ENCODE measurements at places on chromosomes 11 and 22. TPM values are rescaled to one million over a fixed set of nuclear protein-coding genes. Genes with fewer than 3 reads are reported as not detected.

NRIP3 gene
- 0.04 TPM for polyA plus RNA-seq

GLB1L2 gene
- polyA plus RNA-seq: 6.9 TPM

PLEKHA7 gene
- polyA plus RNA-seq: 21.3 TPM

BCO2 gene
- polyA plus RNA-seq: 10.0 TPM

PTPRCAP gene
- 13.1 TPM for polyA plus RNA-seq

LMNTD2 gene
- 24.2 TPM for polyA plus RNA-seq

OR2AG1 gene
- not detected for polyA plus RNA-seq

RFPL2 gene
- polyA plus RNA-seq: 1.5 TPM

OR51I1 gene
- polyA plus RNA-seq: not detected

WT1 gene
- polyA plus RNA-seq: 0.53 TPM

DNA sequence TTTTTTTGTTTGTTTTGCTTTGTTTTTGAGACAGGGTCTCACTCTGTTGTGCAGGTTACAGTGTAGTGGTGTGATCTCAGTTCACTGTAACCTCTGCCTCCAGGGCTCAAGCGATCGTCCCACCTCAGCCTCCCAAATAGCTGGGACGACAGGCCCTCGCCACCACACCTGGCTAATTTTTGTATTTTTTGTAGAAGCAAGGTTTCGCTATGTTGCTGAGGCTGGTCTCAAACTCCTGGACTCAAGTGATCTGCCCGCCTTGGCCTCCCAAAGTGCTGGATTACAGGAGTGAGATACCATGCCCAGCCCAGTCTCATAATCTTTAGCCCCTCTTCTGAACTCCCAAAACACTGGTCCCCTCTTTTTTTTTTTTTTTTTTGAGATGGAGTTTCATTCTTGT is 50.6 kb downstream of the KCNJ4 start:
- DNase-seq: no peak

- no peak for DNase-seq
Observed at GRCh38 chr11:41431784-41432183, 27.7 kb downstream of the LRRC4C start.

GRCh38 chr11:22165759-22166513 is 26.9 kb upstream of the ANO5 start:
- DNase-seq: no peak

DNA sequence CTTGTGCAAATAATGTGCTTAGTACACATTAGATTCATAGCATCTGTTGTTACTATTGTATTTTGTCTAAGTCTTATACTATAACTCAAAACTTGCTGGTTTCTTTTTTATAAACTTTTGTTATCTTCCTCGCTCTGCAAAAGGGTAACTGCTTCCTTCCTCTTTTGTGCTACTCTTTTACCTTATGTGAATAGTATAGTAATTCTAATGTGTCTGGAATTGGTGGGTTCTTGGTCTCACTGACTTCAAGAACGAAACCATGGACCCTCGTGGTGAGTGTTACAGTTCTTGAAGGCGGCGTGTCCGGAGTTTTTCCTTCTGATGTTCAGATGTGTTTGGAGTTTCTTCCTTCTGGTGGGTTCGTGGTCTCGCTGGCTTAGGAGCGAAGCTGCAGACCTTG is 563.1 kb upstream of the LUZP2 start:
- DNase-seq: no peak

DNA sequence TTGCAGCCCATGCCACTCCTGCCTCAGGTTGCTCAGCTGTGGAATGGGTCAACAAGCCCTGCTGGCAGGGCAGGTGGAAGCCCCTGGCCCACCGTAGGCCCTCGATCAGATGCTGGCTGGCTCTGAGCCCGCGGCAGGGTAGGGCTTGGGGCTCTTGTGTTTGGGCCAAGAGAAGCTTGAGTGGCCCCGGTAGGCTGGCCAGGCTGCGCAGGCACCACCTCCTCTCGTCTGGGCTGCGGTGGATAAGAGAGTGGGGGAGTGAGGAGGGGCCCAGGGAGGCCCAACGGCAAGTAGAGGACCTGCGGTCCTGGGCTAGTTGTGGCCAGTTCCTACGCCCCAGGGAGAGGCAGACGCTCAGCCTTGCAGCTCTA is 115.2 kb downstream of the CEP164 start:
- no peak for DNase-seq

- DNase-seq: no peak
Observed at GRCh38 chr11:7907121-7907520, 23.9 kb downstream of the OR10A6 start.

DNA sequence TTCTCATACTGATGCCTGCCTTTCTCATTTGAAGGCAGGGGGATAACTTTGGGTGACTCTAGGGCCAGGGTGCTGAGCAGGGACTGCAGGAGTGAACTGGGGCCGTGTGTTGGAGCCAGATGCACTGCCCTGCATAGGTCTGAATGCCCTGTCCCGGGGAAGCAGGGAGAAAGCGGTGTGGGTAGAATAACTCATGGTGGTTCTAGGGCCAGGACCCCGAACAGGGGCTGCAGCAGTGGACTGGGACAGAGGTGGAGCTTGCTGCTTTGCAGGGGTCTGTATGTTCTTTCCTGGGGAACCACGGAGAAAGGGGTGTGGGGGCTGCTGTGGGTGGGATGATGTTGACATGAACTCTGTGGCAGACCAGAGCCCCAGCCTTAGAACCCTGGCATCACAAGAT is 52.9 kb downstream of the GAB4 start:
- DNase-seq: no peak

- no peak for DNase-seq
Observed at GRCh38 chr11:130519128-130519932, 70.9 kb downstream of the ADAMTS15 start.

DNA sequence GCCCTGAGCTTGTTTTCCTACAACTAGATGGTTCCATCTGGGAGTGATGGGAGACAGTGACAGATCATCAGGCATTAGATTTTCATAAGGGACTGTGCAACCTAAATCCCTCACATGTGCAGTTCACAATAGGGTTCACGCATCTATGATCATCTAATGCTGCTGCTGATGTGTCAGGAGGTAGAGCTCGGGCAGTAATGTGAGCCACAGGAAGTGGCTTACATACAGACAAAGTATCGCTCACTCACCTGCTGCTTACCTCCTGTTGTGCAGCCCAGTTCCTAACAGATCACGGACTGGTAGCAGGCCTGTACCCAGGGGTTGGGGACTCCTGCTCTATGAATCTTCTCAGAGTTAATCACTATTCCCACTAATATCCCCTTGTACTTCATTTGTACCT is 12.4 kb downstream of the AAMDC start:
- DNase-seq: no peak

- no peak for DNase-seq
Observed at GRCh38 chr11:95398437-95399112, 167.6 kb upstream of the SESN3 start.

DNA sequence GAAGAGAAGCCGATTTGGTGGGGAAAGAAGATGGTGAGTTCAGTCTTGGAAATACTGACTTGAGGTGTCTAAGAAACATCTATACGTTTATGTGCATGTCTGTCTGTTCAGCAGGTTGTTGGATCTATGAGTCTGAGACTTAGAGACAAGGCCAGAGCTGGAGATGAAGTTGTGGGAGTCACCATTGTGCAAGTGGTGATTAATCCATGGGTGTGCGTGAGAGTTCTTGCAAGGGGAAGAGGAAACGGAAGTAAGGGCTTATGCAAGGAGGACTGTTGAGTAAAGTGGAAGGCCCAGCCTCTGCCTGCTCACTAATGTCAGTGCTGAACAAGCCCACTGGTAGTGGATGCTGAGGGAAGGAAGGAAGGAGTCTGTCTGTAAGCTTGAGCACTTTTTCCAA is 9.7 kb downstream of the TMEM45B start:
- DNase-seq: no peak

DNA sequence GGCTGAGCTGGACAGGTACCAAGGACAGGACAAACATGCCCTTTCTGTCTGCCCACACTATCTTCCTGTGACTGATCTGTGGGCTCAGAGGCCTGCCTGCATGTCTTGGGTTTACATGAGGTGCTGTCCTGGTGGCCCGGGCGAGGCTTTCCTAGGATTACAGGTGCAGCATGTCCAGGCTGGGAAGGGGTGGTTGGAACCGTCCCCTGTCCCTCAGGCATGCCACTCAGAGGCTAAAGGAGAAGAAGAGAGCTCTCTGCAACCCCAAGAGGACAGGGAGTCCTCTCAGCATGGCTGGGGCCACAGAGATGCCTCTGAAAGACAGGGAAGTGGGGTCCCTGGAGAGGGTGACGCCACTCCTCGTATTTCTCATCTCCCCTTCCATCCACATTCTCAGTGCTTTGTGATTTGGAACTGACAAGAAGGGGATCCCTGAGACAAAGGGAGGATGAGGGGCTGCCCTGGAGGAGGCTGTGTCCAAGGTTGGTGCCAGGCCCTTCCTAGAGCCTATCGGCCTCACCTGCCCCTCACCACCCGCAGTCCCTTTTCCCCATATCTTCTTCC is 64.6 kb upstream of the LMO1 start:
- DNase-seq: peak; percentile 49

DNA sequence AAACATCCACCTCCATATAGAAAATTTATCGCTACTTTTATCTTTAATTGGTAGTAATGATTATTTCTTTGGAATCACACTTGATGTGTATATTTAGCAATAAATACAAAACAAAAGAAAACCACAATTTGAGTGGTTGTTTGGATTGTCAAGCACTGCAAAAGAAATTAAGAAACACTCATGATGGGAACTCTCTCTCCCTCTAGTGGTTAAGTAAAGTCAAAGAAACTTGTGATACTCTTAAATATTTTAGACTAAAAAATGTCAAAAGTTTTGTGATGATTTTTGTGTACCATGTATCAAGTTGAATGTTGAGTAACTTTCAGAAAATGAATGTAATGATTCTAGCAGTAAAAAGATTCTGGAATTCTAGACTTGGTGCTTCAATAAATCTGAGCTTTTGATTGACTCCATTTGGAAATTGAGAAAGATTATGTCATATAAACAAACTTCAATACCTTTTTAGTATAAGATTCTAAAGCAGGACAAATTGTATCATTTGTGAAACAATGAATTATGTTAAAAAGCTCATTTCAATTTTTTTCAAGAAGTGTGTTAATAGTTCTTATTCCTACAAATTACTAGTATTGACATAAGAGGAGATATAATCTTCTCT is 20.8 kb downstream of the MUC15 start:
- no peak for DNase-seq

DNA sequence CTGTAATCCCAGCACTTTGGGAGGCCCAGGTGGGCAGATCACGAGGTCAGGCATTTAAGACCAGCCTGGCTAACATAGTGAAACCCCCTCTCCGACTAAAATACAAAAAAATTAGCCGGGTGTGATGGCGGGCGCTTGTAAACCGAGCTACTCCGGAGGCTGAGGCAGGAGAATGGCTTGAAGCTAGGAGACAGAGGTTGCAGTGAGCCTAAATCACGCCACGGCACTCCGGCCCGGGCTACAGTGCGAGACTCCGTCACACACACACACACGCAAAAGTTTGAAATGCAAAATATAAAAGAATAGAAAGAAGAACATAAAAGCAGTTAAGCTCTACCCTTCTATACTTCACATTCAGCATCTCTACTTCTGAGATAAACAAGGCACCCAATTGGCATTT is 1165.9 kb upstream of the CNTN5 start:
- no peak for DNase-seq

- DNase-seq: no peak
Observed at GRCh38 chr11:117710211-117710610, 86.8 kb downstream of the DSCAML1 start.

DNA sequence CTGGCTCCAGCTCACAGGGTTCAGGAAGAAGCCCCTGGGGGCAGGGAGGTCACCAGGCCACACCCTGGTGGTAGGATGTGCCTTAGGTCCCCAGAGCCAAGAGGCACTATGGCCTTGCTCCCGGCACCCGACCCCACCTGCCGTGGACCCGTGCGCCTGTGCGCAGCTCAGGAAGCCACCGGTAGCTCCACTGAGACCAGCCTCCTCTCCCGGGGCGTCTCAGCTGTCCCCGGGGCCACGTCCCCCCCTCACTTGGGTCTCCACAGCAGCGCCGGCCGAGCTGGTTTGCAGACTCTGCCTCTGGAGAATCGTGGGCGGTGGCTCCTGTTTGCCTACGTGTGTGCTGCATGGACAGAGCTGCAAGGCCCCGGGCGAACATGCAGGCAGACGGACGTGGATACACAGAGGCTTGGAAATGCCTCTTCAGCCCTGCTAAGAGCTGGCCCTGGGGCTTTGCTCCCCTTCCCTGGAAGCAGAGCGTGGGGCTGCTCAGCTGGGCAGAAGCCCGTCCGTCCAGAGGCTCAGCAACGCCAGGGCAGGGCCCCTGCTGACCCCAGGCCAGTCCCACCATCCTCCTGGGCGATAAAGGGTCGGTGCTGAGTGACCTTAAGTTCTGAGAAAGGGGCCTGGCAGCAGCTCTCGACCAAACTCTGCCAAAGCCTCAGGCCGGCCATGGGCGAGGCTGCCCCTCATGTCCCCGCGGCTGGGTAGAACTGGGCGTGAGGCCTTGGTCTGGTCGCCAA is 15.3 kb upstream of the MUC5B start:
- DNase-seq: no peak

DNA sequence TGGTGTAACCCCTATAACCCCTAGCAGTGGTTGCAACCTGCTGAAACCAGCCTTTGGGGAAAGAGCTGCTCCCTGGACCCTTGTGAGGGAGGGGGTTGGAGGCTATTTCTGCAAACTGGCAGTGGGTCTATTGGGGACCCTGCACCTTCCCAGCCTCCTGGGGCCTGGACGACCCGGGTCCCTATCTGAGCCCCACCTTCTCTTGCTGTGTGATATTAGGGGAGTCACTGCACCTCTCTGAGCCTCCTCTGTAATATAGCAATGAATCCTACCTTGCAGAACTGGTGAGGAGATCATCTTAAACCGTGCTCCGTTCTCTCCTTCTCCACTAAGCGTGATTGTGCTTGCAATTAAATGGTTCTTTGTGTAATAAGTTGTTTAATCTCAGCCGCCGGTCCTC is 24.0 kb upstream of the MPPED1 start:
- no peak for DNase-seq

DNA sequence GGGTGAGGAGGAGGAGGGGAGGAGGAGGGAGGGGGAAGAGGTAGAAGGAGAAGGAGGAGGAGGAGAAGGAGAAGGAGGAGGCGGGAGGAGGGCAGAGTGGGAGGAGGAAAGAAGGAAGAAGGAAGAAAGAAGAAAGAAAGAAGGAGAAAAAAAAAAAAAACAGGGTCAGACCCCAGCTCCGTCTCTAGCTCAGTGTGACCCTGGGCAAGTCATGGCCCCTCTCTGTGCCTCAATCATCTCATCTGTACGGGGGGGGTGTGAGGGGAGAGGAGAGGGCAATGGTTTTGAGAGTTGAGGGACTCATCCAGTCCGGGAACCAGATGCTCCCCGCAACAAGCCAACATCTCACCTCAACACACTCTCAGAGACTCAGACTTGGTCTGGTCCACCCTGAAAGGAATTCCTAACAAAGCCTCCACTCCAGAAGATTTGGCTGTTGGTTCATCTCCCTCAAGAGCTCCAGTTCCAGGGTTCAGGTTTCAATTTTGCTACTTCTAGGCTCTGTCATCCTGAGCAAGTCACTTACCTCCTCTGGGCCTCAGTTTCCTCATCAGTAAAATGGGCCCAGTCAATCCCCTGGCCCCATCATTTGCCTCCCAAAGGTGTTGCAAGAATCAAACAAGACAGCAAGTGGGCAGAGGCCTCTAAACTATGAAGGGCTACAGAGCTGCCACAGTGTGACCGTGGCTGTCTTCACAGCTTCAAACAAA is 7.7 kb downstream of the CARD10 start:
- peak; percentile 2 for DNase-seq

All from pancreas (tissue), 10 donors.